ENCODE measurements at places on chromosomes 12 and 14. TPM values are rescaled to one million over a fixed set of nuclear protein-coding genes. Genes with fewer than 3 reads are reported as not detected.

FLVCR2 gene
- 5.8 TPM for total RNA-seq

PPM1A gene
- total RNA-seq: 12.9 TPM

P2RX2 gene
- total RNA-seq: not detected

C2CD5 gene
- 16.4 TPM for total RNA-seq

C12orf50 gene
- total RNA-seq: not detected
